ENCODE measurements at places on chromosomes 12 and 14.
A peak's percentile ranks its signal among the peaks of the same experiment; 100 is the strongest.

GRCh38 chr14:102692334-102692733, 84.9 kb upstream of the TRAF3 start:
- no peak for DNase-seq

DNA sequence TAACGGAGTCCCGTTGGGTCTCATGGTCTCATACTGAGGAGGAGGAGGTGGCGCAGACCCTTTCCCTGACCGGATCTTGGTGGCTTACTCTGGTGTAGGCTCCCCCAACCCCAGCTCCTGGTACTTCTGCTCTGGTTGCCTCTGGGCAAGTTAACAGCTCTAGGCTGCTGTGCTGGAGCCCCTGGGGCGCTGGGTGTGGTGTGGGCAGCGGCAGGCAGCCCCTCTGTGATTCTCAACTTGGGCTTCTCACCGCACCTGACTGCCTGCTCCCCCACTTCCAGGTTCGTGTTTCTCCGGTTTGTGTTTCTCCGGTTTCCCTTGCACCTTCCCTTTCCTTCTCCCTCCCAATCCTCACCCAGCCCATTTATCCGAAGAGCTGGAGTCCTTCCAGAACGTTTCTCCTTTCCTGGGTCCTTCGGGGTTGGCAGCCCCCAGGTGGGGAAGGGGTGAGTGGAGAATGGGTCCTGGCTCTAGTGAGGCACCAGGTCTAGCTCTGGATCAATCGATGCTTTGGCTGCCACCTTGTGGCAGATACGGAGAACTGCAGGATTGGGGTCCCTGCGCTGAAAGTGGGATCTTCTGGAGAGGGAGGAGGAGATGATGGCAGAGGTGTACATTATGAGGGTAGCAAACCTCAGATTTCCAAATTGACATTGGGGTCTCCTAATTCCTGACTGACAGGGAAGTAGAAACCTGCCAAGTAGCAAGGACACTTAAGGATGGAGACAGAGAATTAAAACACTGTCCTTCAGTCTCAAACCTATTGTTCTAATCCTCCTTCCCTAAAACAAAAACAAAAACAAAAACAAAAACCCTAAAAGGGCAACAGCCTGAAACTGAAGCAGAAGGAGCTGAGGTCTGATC, 8.3 kb downstream of the CISTR start:
- DNase-seq: peak; percentile 37

DNA sequence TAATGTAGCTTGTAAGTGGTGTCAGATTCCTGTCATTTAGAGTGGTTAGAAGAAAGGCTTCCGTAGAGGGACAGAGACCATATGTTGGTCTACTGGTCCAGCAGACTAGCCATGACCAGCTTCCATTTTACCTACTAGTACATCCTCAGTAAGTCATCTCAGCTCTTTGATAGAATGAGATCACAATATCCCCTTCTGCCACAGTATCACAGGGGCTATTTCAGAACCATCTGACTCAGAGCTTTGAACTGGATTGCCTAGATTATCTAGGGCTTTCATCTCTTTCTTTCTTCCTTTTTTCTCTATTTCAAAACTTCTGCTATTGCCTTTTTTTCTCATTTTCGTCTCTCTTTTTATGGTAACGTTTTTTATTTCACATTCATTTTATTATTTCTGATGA, 4.7 kb downstream of the ZDHHC17 start:
- DNase-seq: peak; percentile 83

GRCh38 chr12:64494998-64495729, 43.2 kb downstream of the TBK1 start:
- DNase-seq: no peak

DNA sequence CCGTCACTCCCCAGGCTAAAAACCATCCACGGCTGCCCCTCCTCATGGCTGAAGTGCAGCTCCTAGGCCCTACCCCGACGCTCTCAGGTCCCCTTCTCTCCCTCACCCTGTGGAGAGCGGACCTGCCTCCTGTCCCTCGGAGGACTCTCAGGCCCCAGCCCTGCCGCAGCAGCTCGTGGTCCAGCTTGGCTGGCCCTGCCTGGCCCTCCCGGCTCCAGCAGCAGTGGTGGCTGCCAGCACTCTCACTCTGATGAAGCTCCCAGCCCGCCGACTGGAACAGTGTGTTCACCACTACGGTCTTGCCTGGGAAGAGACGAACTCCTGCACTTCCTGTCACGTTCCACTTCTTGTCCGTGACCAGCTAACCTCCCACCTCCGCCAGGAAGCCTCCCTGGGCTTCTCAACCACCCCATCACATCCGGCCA, 11.1 kb downstream of the BAG5 start:
- DNase-seq: no peak

DNA sequence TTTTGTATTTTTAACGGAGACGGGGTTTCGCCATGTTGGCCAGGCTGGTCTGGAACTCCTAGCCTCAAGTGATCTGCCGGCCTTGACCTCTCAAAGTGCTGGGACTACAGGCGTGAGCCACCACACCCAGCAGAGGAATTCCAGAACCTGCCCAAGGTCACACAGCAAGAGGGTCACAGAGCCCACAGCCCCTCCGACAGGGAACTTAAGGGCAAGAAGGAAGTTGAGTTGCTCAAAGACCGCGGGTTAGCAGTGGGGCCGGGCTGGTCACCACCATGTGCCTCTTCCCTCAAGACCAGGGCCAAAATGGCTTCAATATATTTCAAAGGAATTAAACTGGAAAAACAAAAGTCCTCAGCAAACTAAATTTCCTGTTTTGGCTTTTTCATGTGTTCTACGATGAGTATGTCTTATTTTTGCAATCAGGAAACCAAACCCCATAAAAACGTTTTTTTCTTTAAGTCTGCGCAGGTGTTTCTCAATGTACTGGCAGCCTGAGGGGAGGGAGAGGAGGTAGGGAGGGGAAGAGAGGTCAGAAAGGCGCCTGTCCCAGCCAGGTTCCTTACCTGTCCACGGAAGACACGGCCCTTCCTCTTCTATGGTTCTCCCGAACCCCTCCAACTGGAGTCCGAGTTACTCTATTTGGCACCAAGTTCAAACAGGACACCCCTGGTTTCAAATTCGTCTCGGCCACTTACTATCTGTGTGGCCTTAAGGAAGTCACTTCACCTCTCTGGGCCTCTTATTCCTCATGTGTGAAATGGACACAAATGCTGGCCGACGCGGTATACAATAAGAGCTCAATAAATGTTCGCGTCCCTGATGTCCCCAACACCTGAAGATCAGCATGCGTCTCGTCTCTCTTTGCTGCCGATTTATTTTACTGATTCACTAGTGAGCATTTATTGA, 778 bp downstream of the SLC8B1 start:
- peak; percentile 34 for DNase-seq

GRCh38 chr14:29465095-29465494, 462.6 kb downstream of the PRKD1 start:
- no peak for DNase-seq

GRCh38 chr12:115132905-115133304, 448.9 kb upstream of the TBX3 start:
- DNase-seq: no peak

DNA sequence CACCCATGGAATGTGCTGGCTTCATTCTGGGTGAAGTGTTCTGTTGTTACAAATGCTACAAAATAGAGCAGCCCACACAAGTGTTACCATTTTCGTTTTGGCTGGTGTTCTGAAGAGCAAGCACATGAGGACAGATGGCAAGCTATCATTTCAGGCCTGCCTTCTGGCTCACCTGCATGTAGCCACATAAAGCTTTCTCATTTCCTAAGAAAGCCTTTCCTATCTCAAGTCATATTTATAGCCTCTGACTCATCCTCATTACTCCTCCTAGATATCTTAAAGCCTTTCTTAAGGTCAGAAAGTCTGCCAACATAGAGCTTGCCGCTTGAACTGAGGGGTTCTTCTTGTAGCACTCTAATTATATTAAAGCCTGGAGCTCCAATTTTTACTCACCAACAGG, 89.0 kb downstream of the PTPRR start:
- DNase-seq: no peak

DNA sequence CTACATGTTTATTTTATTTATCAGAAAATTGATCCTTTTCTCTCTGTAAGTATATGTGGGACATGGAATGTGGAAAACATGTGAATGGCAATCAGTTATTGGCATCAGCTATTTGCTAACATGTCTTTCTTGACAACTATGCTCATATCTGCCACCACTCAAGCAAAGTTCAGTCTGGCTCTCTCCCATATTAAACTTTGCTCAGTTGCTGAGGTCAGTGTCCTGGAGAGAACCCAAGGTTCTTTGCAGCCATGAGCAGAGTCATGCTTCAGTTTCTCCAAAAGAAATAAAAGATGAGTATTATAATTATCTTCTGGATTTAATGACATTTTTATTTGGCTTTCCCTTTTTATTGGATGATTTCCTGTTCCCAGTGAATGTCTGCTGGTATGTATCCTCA, 42.6 kb downstream of the A2M start:
- DNase-seq: no peak

DNA sequence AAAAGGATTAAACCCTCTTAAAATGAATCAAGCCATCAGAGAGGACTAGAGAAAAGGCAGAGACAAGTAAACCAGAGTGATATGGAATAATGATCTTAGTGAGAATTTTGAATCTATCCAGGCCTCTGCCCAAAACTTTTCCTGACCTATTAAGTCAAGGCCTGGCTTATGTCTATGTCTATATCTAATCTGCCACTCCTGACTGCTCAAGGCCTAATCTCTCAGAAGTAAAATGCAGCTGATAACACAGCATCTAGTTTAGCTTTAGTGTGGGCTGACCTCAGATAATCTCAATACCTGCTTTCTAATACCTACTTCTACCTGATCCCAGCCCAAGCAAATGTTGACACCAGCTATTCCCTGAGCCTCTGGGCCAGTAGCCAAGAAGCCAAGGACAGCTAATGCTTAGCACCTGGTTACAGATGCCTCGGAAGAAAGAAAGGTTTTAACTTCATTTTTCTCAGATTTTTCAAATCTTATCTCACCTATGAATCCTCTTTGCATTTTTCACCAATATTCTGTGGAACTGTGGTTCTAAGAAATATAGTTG, 1472.5 kb upstream of the SEL1L start:
- DNase-seq: no peak

DNA sequence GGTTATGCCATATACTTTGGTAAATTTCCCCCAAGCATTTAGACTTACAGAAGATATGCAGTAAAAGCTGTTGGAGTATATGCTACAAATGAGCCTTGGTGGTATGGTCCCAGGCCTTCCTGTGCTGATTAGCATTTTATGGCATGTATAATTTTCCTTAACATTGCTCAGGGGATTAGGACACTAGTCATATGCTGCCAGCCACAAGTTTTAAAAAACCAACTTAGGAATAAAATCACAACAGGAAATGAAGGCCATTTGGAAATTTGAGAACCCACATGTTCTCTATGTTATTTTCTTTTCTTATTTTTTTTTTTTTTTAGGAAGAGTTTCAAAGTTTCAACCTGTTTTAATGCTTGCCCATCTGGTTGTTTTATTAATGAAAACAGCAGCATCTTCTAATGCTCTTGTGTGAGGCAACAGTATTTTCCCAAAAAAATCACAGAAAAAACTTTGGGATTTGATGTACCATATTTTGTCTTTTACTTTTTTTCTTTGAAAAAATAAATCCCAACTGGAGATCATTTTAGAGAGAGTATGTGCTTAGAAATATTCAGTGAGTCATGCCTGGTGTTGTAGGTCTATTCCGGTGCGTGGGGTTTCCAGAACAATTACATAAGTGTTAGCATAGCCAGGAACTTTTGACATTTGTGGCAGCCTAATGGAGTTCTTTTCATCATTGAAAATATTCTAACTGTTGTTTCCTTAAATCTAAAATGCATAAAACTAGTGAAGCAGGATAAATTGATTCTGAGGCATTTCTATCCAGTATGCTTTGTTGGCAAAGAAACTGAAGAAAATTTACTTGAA, 21.7 kb upstream of the DUSP6 start:
- no peak for DNase-seq

DNA sequence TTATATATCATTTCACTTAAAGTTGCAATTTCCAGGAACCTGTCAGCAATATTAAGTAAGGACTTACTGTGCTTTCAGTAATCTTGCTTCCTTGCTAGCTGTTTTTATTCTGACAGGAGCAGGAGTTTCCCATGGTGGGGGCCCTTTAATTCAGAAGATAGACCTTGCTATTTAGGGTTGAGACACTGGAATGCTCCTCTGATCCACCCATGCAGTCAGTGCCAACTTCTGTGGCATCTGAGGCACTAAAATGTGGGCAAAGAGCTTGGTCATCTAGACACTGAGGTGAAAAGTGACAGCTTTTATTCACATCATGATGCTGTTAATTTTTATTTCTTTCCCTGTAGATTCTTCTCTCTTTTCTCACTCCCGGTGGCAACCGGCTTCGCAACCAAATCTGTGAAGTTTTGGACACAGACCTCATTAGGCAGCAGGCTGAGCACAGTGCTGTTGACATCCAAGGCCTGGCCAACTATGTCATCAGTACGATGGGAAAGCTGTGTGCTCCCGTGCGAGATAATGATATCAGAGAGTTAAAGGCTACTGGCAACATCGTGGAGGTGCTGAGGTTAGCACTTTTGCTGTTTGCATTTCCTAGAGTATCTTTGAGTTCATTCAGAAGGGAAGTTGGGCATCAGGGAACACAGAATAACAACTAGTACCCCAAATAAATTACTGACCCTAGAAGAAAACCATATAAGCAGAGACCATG, 18.8 kb downstream of the TCP11L2 start:
- no peak for DNase-seq

- no peak for DNase-seq
These were observed 220.0 kb downstream of the FUT8 start for GRCh38 chr14:65632487-65632886.

- DNase-seq: no peak
These were observed 1.8 kb upstream of the PPP1R12A start for GRCh38 chr12:79936670-79937069.

DNA sequence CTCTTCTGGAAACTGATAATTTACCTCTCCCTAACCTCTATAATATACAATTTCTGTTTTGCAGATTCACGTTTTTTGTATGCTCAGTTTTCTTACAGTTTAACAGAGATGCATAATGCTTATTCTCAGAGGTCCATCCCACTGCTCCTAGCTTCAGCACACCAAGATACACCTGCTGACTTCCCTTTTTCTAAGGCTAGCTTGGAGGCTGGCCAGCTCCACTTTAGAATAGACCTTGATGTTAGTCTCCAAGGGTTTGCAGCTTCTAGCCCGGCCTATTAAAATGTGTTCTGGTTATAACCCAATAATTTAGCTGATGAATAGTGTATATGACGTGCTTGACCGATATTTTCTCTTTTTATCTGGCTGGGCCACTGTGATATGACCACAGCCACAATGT, 261.2 kb downstream of the EGLN3 start:
- DNase-seq: no peak

GRCh38 chr12:64431791-64432190, 20.1 kb upstream of the TBK1 start:
- no peak for DNase-seq

- no peak for DNase-seq
These were observed 1089.5 kb downstream of the BCL11B start for GRCh38 chr14:98182393-98183055.
